ENCODE measurements at places on chromosomes 2 and 18.

DNA sequence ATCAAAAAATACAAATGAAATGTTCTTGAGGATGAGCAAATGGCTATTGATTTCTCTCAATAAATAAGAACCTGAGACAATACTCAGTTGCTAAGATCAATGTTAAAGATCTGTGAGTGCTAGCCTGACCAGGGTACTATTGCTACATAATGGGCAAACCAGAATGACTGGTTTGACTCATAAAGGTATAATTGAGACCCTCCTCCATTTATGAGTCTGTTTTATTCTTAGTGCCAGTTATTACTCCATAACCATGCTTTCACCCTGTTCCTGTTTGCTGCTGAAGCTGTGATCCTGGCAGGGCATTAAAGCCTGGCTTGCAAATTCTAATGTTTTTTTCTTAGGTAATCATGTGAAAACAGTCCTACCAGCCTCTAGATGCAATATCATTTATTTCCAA lies 56.6 kb upstream of the PPM1B start:
- DNase-seq, result no peak

DNA sequence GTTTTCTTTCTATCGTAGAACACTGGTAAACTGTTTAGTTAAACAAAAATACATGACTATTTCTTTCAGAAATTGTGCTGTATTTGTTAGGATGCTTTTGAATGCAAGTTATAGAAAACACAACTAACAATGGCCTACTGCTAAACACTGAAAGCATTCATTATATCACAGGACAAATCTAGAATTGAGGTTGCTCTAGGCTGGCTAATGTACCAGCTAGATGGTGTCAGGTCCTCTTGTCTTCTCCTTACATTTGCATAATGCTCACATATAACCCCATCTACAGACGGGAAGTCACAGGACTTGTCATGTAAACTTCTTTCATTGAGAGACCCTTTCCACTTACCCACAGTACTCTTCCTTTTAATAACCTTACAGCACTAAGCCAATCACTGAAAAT lies 586.8 kb downstream of the DSC3 start:
- DNase-seq, result no peak

GRCh38 chr18:12092398-12093229 lies 1.0 kb upstream of the ANKRD62 start:
- DNase-seq, result no peak

- DNase-seq, result no peak
Measured at GRCh38 chr2:101277111-101277510, 24.4 kb downstream of the CNOT11 start.

- DNase-seq, result no peak
Measured at GRCh38 chr2:104528101-104528500, 325.8 kb upstream of the POU3F3 start.

DNA sequence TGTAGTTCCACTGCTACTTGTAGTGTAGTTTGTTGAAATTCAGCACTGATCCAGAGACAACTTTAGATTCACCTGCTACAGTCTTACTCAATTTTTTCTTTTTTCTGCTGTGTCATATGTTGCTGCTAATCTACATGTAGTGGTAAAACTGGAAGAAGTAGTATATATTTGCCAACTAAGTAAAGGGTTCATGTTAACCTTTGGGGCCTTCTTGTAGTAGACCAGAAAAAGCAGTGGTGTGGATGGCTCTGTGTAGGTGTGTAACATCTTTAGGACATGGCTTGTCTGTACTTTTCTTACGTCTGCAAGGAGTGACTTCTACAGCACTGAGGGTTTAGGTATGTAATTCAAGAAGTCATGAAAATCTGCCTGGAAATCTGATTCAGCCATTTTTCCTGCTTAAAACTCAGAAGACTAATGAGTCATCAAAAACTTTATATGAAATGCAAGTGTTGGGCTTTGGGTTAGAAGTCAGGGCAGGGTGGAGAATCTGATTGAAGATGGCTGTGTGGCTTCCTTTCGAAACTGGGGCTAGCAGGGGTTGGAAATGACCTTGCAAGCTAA lies 8.4 kb downstream of the PTPRM start:
- DNase-seq, result no peak

DNA sequence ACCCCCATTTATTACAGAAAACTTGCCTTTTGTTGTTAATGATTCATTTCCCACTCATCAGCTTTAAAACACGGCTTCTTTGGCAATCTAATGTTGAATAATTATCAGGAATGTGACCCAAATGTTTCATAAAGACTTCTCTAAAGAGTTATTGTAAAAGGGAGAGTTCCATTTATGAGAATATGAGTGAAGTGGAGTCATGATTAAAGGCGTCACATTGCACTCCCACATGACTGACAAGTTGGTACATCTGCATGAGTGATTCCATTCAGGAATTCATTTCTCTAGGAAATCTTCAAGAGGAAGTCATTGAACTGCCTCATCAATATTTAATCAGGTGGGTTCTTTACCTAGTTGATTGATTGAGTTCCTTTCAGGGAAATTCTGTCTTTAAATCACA lies 184.8 kb downstream of the LNPK start:
- no peak for DNase-seq

- DNase-seq, result no peak
Measured at GRCh38 chr2:176584333-176584732, 315.1 kb downstream of the MTX2 start.

DNA sequence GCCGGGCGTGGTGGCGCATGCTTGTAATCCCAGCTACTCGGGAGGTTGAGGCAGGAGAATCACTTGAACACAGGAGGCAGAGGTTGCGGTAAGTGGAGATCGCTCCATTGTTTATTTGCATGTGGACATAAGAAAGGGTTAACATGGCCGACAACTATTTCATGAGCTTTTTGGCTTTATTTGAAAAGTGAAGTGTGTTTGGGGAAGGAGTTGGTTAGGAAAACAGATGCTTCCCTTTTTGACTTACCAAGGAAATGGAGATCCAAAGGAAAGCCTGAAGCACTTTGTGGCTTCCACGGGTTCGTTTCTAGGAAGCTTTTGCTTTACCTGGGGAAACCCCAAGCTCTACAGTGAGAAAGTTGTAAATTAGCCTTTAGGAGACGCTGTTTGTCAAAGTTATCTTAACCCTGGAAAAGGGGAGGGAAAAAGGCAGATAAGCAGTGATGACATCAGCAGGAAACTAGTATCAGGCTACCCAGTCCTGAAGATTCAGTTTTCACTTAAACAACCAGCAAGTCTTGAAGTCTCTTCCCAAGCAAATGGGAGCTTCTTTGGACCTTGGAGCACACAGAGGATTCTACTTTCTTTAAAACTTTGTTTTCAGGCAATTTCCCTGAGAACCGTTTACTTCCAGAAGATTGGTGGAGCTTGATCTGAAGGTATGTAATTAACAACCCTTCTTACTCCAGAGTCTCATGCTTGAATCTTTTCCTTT lies at the start of gene CASP10:
Gene CASP10 (plus strand): TSS at position 492 of the 715 bp plus-strand sequence. CDS start 2,637 bp downstream, outside the sequence.
- peak; percentile 62 for DNase-seq

Measured in NCI-H2227 treated with DMSO at 0.1 percent for 48 hours (cell line).